ENCODE measurements at places on chromosomes 16 and 17.

- DNase-seq, result peak; percentile 12
Observed at GRCh38 chr17:44279666-44280391, 11.9 kb upstream of the SLC4A1 start.

DNA sequence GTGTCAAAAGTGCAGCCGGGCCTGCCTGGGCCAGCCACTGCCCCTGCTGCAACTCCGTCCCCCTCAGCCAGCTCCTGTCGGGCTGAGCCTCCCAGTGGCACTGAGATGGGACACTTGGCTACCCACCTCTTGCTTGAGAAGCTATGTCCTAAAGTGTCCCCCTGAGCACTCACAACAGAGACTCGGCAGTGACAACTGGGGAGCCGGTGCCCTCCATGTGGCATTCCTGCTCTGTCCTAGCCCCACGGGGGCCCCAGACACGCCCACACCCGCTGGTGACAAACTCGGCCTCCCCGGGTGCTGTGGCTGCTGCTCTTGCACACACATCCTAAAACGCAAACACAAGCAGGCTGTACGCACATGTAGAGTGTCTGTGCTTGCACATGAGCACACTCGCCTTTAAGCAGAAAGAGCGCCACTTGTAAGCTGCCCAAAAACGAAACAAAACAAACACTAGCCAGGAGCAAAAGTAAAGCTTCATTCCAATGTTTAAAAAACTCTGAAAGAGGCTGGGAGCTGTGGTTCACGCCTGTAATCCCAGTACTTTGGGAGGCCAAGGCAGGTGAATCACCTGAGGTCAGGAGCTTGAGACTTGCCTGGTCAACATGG lies 253.9 kb downstream of the RBFOX3 start:
- DNase-seq, result no peak

- DNase-seq, result no peak
Observed at GRCh38 chr16:57314161-57314785, 29.8 kb upstream of the PLLP start.

DNA sequence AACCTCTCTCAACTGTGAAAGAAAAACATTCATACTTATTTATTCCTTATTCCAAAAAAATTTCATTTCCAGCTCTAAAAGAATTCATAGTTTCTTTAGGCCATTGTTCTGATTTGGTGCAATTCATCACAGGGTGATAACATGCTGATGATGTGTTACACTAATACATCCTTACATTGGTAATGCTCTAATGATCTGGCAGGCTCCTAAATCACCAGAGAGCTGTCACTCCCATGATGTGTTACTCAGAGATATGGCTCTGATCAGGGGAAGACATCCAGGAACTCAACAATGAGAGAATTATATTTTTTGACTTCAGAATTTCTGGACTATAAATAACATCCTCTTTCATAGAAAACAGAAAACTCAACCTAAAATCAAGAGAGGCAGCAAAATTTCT lies 209.3 kb downstream of the CHD9NB start:
- no peak for DNase-seq

DNA sequence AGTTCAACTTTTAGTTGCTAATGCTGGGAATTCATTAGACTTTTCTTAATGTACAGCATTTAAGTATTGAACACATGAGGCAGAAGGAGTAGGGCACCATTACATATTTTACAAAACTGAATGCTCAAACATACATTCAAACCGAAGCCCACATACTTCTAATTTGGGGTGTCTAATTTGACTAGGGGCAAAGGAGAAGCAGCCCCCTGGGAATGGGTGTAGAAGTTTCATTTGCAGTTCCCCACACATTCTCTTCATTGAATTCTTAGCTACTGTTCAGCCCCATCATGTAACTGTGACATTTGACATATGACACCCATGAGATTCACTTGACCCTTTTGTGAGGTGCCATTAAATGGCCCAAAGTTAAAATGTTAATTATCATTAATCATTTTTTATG lies 16.4 kb downstream of the IRX6 start:
- no peak for DNase-seq

Measured in AG04449 (cell line).